Astrocyte (in vitro differentiated cells and primary cell): ENCODE measurements at places on chromosomes 2 and 18.
A peak's percentile ranks its signal among the peaks of the same experiment; 100 is the strongest.

DNA sequence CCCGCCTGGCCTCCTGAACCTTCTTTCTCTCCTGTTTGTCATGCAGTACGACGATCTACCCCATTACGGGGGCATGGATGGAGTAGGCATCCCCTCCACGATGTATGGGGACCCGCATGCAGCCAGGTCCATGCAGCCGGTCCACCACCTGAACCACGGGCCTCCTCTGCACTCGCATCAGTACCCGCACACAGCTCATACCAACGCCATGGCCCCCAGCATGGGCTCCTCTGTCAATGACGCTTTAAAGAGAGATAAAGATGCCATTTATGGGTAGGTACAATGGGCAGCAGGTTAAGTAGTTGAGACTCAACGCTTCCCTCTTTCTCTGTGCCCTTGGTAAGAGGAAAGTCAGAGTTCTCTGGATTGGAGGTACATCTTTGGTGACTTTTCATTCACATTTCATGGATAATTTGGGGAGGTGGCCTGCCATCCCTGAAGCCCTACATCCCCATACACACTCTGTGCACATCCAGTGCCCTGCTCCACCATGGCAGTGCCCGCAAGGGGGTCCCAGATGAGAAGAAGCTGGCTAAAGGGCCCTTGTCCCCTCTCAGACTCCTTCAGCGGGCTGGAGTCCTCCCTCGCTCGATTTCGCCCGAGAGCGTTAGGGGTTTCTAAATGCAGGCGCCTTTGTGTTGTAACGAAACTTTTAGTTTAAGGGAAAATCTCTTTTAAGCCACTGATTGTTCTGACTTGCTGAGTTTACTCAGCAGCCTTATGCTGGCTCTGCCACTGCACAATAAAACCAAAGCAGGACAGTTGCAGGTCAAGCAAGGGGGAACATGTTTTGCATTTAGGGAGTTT, 3.0 kb downstream of the MEIS1 start:
- DNase-seq: no peak

GRCh38 chr18:43870626-43871025, 593.3 kb upstream of the SYT4 start:
- DNase-seq: no peak

DNA sequence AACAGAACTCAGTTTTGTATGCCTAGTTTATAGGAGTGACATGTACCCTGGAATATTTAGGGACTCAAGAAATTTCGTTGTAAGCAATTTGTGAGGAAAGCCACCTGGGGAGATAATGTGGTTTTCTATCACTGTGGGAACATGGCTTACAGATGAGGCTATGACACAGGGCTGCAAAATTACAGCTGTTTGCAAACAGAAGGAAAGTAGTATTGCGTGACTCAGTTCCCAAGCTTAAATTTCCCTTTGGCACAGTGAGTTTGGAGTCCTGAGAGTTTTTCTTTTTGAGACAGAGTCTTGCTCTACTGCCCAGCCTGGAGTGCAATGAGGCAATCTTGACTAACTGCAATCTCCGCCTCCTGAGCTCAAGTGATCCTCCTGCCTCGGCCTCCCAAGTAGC, 149.8 kb downstream of the MYO5B start:
- no peak for DNase-seq

DNA sequence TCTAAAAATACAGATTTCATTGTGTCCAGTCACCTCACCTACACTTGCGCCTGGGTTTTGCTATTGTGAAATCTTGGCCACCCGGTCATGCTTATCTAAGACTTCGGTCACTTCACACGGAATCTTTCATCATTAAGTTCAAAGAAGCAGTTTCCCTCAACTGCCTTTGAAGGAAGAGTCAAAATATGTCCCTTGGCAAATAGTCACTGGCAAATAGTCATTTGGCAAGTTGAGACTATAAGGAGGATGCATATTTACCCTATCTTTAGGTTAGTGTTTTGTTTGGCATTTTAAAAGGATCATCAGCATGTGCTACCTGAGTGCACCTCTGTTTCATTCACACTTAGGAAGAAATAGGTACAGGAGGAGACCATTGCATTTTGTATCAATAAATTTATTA, 95.9 kb downstream of the FEZ2 start:
- DNase-seq: peak; percentile 66

DNA sequence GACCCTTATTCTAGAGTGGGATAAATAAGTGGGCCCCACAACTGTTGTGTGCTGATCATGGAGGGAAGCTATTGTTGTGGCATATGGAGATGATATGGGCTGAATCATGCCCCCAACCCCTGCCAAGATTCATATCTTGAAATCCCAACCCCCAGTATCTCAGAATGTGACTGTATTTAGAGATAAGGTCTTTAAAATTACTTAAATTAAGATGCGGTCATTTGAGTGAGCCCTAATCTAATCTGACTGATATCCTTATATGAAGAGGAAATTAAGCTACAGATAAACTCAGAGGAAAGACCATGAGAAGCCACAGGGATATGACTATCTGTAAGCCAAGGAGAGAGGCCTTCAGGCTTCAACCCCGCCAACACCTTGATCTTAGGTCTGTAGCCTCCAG, 188.3 kb upstream of the RND3 start:
- DNase-seq: peak; percentile 14

- no peak for DNase-seq
Observed at GRCh38 chr2:75607400-75607798, 39.2 kb upstream of the MRPL19 start.

GRCh38 chr2:206442833-206443734, at the start of gene ADAM23:
TSS of gene ADAM23 (plus strand) at chr2:206443532. CDS start at chr2:206443867, 335 bp downstream.
- DNase-seq: peak; percentile 32

- DNase-seq: peak; percentile 10
Observed at GRCh38 chr18:71797554-71797953, 746.6 kb downstream of the CBLN2 start.

DNA sequence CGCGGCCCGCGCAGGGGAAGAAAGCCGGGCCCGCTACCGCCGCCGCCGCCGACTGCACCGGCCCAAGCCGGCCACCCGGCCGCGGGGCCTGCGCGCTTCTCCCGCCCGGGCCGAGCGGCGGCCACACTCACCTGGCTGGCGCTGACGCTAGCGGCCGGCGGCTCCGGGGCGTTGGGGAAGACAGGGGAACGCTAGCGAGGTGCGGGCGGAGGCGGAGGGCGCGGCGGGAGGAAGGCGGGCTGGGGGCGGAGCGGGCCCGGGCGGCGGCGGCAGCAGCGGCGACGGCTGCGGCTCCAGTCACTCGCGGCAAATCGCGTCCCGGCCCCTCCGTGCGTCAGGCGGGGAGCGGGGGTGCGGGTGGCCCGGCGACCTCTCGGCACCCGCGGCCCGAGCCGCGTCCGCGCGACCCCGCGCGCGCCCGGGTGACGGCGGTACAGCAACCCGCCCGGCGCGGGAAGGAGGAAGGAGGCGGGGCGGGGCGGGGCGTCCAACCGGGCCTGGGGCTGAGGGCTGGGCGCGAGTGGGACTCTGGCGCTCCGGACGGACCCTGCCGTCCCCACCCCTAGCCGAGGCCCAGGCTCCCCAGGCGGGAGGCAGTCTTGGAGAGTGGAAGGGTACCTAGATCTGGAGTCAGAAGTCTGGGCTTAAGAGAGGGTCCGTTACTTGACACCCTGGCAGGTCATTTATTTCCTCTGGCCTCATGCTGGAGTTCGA, at the start of gene SESTD1:
TSS of gene SESTD1 (minus strand) at position 465 of the 714 bp plus-strand sequence. CDS start 72,991 bp downstream, outside the sequence.
- DNase-seq: peak; percentile 3

DNA sequence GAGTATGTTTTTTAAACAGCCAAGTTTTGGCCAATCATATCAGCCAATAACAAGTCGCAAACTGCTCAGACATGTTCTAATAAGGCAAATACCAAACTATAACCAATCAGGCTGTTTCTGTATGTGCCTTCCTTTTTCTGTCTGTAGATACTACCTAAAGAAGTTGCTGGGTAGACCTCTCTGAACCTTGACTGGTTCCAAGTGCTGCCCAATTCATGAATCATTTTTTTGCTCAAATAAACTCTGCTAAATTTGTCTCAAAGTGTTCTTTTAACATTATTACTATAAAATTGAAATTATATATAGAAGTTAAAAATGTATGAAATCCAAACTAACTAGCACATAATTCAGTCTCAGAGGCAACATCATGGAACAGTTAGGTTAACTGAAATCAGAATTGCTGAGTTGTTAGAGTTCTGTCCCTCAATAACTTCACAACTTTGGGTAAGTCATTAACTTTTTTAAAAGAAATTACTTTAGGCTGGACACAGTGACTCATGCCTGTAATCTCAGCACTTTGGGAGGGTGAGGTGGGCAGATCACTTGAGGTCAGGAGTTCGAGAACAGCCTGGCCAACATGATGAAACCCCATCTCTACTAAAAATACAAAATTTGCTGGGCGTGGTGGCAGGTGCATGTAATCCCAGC, 4.9 kb upstream of the TTC21B start:
- DNase-seq: no peak

DNA sequence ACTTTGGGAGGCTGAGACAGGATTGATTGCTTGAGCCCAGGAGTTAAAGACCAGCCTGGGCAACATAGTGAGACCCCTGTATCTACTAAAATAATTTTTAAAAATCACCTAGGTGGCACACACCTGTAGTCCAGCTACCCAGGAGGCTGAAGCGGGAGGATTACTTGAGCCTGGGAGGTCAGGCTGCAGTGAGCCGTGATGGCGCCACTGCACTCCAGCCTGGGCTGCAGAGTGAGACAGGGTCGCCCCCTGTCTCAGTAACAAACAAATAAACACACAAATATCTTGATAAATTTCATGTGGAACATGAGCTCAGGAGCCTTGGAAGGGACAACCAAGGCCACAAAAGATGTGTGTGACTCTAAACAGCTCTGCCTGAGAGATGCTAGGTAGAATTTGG, 11.7 kb upstream of the ANKRD53 start:
- DNase-seq: no peak

GRCh38 chr2:21233194-21233593, 109.4 kb downstream of the TDRD15 start:
- DNase-seq: no peak

- DNase-seq: peak; percentile 73
Observed at GRCh38 chr18:61398961-61399705, 65.9 kb downstream of the CDH20 start.

GRCh38 chr18:54926593-54927325, 32.5 kb downstream of the CCDC68 start:
- DNase-seq: peak; percentile 59

- no peak for DNase-seq
Observed at GRCh38 chr2:16167451-16167861, 227.1 kb downstream of the MYCN start.

DNA sequence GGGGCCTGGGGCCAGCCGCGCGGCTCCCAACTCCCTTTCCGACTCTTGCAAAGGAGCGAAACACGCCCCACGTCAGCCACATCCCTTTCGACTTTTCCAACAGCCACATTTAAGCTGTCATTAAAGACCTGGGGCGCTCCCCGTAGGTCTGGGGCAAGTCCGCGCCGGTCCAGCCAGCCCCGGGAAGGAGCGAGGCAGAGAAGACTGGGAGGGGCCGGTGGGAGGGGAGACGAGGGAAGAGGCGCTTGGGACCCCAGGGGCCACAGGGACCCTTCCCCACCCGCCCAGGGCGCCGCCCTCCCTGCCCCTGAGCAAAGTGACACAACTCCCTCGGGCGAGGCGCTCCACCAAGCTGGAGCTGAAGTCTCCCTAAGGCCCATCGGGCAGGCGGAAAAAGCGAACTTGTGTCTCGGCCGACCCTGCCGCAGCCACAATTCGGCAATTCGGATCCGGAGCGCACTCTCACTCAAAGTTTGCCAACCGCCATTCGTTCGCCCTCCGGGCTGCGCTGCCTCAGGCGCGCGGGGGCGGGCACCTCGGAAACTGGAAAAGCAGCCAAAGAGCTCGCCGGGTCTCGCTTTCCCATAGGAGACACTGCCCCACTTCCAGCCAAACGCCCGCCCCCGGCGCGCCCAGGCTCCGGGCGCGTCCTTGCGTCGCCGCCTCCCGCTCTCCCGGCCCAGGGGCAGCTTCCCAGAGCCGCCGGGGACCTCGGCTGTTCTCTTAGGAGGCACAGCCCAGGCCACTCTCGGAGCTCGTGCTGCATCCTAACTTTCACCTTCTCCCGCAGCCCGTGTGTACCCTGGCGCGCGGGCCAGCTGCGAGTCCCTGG, 1.1 kb upstream of the KCTD1 start:
- DNase-seq: peak; percentile 62

- DNase-seq: no peak
Observed at GRCh38 chr2:74007121-74007520, 22.4 kb downstream of the TET3 start.

DNA sequence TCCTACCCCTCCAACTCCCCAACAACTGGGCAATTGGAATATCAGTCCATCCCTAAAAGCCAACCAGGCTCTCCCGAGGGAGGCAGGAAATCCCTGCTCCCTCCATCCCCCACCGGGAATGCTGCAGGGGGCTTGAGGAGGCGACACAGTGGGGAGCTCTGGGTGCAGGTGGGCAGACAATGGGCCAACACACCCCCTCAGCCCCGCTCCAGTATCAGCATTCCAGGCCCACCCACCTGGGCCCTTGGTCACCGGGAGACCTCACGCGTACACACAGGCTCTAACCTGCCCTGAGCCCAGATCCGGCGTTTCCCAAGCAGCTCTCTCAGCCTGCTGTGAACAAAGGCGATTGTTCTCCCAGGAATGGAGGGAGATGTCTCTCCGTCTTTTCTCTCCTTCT, 37.6 kb upstream of the FZD7 start:
- no peak for DNase-seq

DNA sequence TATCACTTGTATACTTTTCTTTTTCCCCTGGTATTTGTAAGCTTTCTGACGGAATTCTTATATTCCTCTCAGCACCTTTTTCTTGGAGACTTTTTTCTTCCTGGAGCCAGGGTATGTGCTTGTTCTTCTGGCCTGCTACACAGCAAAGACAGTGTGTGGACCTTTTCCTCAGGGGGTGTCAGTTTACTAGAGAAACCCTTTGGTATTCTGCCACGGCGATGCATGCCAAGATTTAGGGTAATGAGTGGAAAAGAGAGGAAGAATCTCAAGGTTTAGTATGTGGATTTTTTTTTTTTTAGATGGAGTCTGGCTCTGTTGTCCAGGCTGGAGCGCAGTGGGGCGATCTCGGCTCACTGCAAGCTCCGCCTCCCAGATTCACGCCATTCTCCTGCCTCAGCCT, 152.2 kb downstream of the PHLPP1 start:
- peak; percentile 32 for DNase-seq

- DNase-seq: no peak
Observed at GRCh38 chr2:179020156-179020750, 29.7 kb downstream of the CCDC141 start.

DNA sequence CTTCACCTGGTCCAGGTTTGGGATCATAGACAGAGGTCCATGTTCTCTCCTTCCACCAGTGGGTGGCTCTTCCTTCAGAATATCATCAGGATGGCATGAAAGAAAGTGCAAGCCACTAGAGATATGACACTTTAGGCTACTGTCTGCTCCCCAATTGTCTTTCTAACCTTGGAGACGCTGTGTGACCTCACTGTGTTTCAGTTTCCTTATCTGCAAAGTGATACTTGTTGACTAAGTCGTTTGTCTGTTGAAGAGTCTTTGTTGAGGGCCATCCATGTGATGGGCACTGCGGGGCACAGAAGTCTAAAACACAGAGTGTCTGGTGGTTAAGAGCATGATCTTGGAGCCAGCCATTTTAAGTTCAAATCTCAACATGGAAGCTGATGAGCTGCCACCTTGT, 259.9 kb upstream of the THSD7B start:
- no peak for DNase-seq

DNA sequence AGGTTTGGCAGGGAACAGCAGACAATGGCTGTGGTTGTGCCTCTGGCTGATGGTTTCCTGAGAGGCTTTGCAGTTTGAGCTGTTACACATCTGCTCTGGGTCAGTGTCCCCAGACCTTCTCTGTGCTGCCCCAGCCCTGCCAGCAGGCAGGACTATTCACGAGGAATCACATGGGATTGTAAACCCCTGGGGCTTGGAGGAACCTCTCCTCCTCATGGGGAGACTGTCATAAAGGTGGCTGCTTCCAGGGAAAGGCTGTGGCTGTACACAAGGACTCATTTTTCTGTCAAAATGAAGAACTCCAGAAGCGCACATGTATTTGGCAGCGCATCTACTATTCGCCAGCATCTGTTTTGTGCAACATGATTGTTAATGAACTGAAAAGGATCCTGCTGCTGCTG, 142.6 kb upstream of the CYP1B1 start:
- no peak for DNase-seq
